ENCODE measurements at places on chromosomes 3 and 15.

- DNase-seq: no peak
Measured at GRCh38 chr15:39752246-39752645, 30.4 kb downstream of the FSIP1 start.

DNA sequence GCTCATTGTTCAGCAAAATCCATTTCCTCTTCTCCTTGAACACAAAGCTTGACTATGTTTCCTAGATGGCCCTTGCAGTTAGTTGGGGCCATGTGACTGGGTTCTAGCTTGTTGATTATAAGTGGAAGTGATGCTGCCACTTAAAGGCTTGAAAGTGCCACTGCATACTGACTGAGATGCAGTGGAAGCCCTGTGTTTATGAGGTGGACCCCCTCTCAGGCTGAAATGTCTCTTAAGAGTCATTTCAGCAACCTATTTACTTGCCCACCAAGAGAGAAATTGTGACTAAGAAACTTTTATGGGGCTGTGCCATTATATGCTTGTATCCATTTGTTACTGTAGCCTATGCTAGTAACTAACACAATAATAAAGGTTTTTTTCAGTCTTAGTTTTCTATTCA is 8.4 kb upstream of the ANP32A start:
- peak; percentile 30 for DNase-seq

DNA sequence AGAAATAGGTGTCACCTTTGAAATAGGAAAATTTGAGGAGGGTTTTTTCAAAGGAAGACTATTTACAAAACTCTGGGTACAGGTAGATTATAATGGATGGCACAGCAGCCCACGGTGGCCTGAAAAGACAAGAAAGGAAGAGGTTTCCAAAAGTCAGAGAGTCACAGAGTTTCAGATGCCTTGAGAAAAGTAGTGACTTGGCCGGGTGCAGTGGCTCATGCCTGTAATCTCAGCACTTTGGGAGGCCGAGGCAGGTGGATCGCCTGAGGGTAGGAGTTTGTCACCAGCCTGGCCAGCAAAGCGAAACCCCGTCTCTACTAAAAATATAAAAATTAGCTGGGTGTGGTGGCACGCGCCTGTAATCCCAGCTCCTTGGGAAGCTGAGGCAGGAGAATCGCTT is 35.2 kb downstream of the OSTN start:
- no peak for DNase-seq

DNA sequence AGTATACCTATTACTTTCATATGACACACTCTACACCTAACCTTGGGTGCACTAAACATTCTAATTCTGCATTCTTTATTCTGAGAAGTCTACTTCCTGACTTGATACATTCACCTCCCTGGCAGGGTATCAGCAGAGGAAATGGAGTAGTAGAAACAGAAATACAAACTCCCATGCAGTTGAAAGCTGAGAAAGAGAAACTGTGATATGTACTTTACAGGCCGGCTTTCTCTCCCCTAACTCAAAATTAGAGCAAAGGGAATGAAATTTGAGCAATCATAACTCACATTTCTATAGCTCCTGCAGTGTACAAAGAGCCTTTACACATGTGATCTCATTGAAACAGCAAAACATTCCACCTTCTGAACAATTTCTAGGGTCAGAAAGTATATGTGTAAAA is 135.5 kb upstream of the COL8A1 start:
- DNase-seq: no peak

DNA sequence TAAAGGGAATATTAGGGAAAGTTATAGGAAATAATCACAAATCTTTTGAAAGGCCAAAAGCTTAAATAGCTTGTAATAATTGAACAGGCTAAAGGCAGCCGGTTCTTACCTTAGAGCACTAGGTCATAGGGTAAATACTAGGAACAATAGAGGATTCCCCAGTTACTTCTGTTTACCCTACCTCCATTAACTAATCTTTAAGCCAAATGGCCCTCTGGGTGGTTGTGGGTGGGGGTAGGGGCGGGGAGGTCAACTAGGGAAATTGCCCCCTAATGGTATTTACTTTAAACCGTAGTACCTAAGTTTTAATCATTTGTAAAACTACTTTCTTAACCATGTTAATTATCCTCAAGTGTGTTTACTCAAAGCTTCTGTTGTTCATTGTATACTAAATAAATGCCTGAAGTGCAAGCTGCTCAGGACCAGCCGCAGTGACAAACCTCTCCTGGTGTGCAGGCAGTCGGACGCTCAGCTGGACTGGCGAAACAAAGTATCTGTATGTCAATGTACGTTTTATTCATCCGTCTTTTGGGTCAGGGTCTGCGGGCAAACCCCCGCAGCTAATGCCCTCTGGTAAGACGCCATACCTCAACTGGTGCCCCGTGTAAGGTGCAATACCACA is 18.9 kb downstream of the MAGEL2 start:
- no peak for DNase-seq

- DNase-seq: no peak
Measured at GRCh38 chr15:96362755-96363651, 32.5 kb downstream of the NR2F2 start.

DNA sequence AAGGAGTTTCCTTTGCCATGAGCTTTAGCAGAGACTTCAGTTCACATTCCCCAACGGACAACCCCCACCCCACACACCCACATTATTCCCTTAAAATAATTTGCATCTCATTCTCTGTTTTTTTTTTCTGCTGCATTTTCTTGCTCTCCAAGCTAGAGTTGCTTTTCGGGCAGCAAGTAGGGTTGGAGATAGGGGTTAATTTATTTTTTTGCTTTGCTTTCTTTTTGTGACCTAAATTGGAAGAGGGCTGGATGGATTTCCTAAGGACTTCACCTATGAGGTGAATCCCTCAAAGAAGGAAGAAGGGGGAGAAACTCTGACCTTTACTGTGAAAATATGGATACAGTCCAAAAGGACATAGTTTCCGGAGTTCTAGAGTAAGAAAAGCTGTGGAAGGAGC is 6.6 kb downstream of the SOX2 start:
- DNase-seq: no peak

DNA sequence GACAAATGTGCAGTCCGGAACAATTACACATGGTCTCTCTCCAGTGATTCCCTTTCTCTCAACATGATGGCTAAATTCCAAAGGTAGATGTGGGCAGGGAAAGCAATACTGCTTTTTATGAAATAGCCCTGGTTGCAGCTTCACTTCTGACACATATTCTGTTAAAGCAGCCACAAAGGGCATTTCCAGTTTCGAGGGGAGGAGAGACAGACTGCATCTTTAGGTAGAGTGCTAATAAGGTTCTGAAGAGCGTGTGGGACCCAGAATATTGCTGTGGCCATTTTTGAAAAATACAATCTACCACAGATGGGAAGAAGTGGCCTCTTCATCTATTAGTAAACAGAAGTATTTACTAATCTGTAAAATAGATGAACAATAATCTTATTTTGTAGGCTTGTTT is 139.3 kb upstream of the PEX5L start:
- no peak for DNase-seq

DNA sequence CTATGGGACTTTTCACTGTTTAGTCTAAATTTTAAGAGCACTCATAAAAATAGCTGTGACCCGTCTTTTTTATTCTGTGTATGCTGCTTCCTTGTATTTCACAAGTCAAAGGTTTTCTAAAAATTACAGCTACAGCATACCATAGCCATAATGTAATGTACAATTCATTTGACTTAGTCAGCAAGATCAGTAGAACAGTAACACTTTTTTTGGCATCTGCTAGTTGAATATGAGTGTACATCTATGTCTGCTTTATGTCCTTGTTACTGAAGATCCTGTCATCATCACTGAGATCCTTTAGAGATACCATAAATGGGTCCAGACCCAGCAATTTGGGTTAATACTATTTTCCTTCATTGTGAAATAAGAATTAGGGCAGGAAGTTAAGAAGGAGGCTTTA is 42.2 kb downstream of the CMSS1 start:
- peak; percentile 98 for DNase-seq

GRCh38 chr3:106161246-106161645 is 292.4 kb upstream of the CBLB start:
- DNase-seq: no peak

GRCh38 chr3:43286841-43287499 is 630 bp downstream of the SNRK start:
- DNase-seq: peak; percentile 12

GRCh38 chr3:130341388-130341787 is 4.1 kb upstream of the COL6A5 start:
- peak; percentile 52 for DNase-seq

DNA sequence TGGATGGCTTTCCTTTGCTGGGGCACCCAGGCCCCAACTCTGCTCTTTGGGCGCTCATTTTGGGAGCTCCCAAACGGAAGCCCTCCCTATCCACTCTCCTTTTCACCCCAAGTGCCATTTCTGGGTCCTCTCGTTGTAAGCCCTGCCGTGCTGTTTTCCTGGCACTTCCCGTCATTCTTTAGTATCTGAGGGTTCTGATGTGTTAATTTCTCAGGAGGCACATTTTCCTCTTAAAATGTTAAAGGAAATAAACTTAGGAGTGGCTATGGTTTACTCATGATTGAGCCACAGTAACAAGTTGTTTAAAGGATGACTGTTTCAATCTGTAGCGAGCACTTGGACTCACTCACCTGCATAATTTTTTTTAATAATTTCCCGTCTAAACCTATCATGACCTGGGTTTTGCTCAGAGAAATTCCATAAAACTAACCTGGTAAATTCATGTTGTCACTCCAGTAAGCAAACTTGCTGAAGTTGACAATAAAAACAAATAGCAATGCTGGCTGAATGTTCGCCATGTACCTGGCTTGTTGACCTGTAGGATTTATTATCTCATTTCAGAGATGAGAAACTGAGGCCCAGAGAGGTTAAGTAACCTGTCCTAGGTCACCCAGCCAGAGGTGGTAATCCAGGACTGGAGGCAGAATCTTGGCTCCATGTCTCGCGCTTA is 10.6 kb downstream of the ALDH1A3 start:
- DNase-seq: no peak

GRCh38 chr3:150114873-150115540 is 144.3 kb upstream of the PFN2 start:
- peak; percentile 41 for DNase-seq

DNA sequence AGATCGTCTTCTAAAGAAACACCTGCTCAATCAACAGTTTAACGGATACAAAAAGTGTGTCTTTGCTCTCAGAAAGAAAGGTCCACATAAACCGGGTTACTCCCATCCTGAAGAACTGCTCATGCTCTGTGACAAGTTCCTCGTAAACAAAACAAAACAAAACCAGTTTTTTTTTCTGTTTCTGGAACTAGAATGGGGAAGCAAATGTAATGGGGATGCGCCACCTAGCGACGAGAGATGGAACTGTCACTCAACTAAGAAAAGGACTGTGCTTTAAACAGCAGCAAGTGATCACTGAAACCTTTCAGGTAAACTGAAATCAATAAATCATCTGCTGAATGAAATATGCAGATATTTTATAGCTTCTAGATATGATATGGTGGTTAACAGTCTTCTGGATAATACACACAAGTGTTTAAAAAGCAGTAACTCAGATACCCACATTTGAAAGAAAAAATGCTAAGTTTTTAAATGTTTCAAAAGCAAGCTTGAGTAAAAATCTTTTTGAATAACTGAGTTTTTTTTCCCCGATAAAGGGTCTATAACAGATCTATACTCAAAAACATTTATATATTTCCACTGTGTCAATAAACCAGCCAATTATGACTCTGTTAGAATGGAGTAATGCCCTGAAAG is 10.9 kb downstream of the TM2D3 start:
- peak; percentile 62 for DNase-seq

DNA sequence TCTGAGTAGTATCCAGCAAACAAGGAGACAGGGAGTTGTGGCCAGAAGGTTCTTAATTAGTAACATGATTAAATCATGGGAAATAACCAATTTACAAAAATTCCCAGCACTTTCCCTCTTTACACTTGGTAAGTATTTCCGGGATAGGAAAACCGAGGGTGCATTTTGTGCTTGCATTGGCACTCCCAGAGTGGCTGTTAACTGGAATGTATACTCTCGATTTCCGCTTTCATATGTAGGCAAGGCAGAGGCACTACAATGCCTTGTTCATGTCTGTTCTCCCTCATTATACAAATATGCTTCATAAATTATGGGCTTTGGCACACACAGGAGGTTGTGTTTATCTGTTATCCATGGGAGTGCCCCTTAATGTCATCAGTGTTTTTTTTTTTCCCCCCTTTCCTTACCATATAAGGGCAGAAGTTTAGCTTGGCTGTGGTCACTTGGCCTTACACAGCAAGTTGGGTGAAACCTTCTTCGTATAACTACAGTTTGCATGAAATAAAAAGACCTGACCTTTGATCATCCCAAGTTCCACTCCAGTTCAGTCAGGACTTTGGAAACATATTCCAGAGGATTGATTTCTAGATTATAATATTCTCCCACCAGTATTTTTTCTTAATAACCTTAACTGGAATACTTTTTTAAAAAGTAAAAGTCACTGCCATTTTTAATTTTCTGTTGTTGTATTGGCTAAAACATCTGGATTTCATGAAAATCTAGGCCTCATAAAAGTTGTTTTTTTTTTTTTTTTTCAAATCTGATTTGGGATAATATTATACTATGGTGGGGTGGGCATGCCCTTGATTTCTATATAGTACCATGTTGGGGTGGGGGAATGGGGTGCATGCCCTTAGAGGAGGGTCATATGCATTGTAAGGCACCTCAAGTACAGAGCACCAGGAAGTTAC is 8.9 kb downstream of the TPM1 start:
- DNase-seq: peak; percentile 92

GRCh38 chr3:114756506-114757279 is 390.4 kb downstream of the ZBTB20 start:
- peak; percentile 43 for DNase-seq
